ENCODE measurements at places on chromosomes 5 and 9. TPM values are rescaled to one million over a fixed set of nuclear protein-coding genes. Genes with fewer than 3 reads are reported as not detected.

GRCh38 chr5:179264783-179265513, 80.3 kb downstream of the ADAMTS2 start:
- peaks cover 49% of the 10 kb centered on the region for H3K4me1 ChIP-seq
- no peaks in the 10 kb centered on the region for H3K27me3 ChIP-seq
- peak overlapping the region; percentile 44 for H3K27ac ChIP-seq
- DNase-seq: no peak
- no peak overlapping the region for H3K4me3 ChIP-seq

DNA sequence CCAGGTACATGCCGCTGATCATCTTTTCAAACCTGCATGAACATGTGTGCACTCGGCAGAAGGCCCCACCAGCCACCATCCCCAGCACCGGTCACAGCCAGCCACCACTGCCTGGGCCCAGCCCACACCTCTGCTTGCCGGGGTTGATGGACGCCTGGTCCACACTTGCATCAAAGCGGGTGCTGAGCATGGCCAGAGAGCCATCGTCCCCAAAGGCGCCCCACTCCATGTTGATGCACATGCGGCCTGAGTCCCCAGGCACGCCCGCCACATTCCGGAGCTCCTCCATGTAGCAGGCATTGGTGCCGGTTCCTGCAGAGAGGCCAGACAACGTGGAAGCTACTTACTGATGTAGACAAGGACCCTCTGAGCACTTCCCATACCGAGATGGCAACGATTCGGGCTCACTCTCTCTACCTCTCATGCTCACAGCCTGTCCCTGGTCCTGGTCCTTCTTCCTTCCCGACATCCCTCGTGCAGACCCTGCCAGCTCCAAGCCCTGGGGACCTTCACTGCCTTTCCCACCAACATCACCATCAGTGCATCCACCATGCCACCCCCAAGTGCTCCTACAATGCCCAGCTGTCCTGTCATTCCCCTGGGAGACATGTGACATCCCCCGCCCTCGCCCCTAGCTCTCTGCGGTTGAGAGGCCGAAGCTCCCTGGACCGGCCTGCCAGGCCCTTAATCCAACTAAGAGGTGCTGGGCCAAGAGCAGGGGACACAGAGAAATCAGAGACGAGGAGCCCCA, 17.2 kb downstream of the HK3 start:
- no peak overlapping the region for H3K4me3 ChIP-seq
- no peak overlapping the region for H3K27ac ChIP-seq
- no peaks in the 10 kb centered on the region for H3K27me3 ChIP-seq
- H3K36me3 ChIP-seq: no peaks in the 10 kb centered on the region
- no peak for DNase-seq

DNA sequence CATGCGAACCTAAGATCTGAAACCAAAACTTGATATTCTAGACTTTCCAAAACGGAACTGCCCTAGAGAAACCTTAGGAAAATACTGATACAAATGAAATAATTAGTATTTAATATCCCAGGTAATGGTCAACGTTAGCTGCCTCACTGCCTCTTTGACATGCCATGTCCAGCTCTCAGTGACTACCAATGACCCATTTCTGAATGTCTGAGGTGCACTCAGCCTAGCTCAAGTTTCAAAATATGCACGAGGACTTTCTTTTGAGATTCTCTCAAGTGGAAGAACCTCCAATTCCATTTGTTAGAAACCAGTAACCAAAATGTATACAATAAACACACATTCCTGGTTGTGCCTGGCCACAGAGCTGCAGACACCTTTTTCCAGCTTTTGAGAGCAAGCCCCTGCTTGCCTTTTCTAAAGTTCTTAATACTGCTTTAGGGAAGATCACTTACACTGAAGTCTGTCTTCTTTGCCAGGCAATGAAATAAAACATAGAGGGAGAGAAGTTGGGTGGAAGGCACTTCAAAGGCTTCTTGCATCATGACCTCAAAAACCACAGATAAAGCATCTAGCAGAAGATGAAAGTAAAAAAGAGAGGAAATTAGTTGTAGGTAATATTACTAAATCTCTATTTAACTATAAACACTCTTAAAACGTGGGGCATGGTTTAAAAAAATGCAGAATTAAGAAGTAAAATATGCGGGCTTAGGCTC, 87.9 kb downstream of the MRPS27 start:
- DNase-seq: no peak
- no peaks in the 10 kb centered on the region for H3K4me1 ChIP-seq
- H3K4me3 ChIP-seq: no peak overlapping the region
- H3K36me3 ChIP-seq: no peaks in the 10 kb centered on the region

DNA sequence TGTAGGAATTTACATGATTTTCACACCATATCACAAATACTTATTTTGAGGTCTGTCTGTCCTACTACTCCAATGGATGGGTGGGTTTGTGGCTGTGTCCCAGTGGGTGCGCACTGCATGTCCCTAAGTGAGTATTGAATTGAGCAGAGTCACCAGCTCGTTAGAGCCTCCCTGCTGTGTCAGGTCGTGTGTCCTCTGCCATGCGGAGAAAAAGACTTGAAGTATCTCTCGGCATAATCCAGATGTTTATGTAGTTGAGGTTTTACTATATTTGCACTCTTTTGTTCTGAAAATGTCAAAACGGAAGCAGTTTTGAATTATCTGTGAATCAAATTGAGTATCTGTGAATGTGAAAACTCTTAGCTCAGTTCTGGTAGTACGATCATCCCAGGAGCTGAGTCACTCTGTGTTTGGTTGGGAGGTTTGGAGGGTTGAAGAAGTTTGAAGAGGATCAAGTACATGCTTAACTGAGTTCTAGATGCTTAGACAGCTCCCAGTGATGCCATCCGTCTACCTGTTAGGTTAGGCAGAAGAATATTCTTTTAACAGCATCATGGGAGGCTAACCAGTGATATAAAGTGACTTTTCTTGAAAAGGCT, 194.2 kb downstream of the TENT4A start:
- H3K36me3 ChIP-seq: no peaks in the 10 kb centered on the region
- no peak overlapping the region for H3K27ac ChIP-seq
- no peaks in the 10 kb centered on the region for H3K27me3 ChIP-seq
- no peak for DNase-seq
- no peak overlapping the region for H3K4me3 ChIP-seq

DNA sequence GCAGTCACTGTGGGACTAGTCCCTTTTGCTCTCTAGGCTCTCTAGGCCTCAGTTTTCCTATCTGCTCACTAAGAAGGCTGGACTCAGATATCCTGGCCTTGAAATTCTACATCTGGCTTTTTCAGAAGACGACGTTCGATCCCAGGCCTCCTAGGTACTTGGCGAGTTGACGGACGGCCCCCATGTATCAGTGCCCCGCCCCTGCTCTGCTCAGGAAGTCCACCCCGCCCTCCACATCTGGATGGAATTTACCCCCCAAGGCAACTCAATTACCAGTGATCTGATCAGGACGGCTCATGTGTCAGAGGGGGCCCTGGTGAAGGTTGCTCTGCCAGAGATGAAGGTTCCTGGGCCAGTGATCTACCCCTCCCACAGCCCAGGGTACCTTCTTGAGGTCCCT, 44.1 kb upstream of the SYNPO start:
- peaks cover 29% of the 10 kb centered on the region for H3K4me1 ChIP-seq
- H3K36me3 ChIP-seq: no peaks in the 10 kb centered on the region
- H3K27ac ChIP-seq: no peak overlapping the region
- H3K27me3 ChIP-seq: no peaks in the 10 kb centered on the region
- no peak for DNase-seq

Gene BARX1
- 3.7 TPM for polyA plus RNA-seq

Gene GPSM1
- 33.5 TPM for polyA plus RNA-seq

Gene NSG2
- 8.4 TPM for polyA plus RNA-seq

Gene DROSHA
- 23.3 TPM for polyA plus RNA-seq

Gene SPINK4
- polyA plus RNA-seq: not detected

Gene MARVELD2
- 5.9 TPM for polyA plus RNA-seq

All from testis (tissue), 5 donors.